ENCODE measurements at places on chromosomes 13 and 19.

- no peak for DNase-seq
Observed at GRCh38 chr13:105231579-105231978, 1303.9 kb downstream of the EFNB2 start.

GRCh38 chr19:20664901-20665781 lies 3.8 kb upstream of the ZNF626 start:
- DNase-seq: no peak

DNA sequence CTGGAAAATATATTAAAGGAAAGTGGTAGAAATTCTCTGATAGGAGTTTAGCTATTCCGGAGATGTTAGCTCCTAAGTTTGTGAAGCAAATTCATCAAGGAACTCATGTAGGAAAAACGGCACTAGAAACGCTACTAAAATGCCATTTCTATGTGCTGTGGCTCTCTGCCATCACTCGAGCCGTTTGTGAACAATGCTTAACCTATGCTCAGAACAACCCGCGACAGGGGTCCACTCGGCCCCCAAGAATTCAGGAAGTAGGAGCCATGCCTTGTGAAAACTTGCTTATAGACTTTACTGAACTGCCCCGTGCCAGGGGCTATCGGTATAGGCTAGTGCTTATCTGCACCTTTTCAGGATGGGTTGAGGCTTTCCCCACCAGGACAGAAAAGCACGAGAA lies 14.2 kb upstream of the SLC15A1 start:
- no peak for DNase-seq

DNA sequence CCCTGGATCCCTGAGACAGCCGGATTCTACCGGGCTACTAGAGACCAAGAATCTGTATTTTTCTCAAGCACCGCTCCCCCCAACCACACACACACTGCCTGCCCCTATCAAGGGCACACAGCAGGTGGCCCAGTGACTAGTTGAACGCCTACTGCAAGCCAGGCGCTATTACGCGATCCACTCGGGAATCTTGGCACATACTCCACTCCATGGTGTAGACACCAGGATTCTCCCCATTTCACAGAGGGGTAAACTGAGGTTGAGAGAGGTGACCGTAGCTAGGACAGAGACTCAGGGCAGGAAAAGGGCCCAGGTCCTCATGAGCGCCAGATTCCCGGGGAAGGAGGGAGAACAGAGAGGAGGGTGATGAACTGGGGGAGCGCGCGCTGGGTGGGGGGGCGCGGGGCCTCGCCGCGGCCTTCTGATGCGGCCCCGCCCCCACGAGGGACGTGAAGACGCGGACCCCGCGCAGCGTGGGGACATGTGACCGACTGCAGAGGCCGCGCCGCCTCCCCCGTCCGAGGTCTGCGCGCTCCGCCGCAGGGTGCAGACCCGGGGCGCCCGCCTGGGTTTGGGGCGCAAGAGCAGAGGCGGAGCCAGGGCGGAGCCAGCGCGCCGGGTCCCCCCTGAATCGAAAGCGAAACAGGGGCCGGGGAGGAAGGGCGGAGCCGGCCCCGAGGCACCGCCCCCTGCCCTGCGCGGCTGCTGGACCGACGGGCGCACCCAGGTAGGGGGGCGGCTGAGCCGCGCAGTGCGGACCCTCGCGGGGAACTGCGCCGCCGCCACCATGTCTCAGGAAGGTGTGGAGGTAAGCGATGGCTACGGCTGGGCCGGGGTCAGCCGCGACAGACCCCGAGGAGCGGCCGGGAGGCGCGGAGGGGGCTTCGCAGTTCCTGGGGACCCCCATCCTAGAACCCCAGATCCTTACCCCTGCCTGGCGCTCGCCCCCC lies at the start of gene SHFL:
Gene SHFL (plus strand): TSS at position 677 of the 950 bp plus-strand sequence. CDS start 111 bp downstream, at position 788.
- DNase-seq: peak; percentile 73

- peak; percentile 32 for DNase-seq
Observed at GRCh38 chr13:48492470-48493065, 40.3 kb downstream of the RCBTB2 start.

- no peak for DNase-seq
Observed at GRCh38 chr13:31923134-31923763, 108.3 kb upstream of the FRY start.

DNA sequence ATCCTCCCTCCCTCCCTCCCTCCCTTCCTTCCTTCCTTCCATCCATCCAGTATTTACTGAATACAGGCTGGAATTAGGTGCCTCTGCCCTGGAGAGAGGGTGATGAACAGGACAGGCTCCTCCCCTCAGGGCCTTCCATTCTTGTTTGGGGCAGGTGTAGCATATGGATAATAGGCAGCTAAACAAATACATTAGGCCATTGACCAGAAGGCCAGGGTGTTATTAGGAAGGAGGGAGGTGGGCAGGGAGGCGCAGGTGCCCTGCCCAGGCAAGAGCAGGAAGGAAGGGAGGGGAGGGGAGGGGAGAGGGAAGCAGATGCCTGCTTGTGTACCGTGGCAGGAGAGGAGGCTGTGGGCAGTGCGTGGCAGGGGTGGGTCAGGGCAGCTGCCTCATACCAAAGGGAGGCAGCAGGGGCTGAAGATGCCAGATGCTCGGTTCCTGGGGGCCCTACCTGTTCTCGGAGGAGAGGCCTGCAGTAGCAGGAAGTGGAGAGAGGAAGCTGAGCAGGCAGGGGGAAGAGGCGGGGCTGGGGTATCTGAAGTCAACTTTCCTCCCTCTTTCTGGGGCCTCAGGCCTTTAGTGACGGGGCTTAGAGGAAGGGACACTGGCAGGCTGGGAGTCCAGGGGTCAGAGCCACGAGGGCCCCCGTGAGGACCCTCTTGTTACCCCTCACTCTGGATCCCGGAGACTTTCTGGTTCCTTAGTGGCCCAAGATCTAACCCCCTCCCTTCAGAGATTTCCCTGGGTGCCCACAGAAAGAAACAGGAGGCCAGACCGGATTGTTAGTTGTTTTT lies at the start of gene RINL:
Gene RINL (minus strand): TSS at position 495 of the 794 bp plus-strand sequence. CDS start 1,533 bp downstream, outside the sequence.
- peak; percentile 42 for DNase-seq

DNA sequence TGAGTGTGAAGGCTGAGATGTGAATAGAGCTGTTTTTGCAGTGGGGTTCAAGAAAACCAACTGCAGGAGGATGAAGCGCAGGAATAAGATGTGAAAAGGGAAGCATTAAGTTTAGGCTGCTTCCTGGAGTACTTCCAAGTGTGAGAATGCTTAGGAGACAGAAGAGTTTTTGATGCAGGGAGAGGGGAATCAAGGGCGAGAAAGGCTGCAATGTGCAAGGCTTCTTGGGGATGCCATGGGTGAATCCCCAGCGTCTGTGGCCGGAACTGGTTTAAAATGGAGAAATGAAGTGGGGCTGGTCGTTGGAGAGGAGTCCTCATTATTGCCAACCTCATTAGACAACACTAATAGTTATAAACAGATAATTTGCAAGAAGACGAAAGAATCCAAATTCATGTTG lies 764.9 kb downstream of the LIG4 start:
- DNase-seq: no peak

DNA sequence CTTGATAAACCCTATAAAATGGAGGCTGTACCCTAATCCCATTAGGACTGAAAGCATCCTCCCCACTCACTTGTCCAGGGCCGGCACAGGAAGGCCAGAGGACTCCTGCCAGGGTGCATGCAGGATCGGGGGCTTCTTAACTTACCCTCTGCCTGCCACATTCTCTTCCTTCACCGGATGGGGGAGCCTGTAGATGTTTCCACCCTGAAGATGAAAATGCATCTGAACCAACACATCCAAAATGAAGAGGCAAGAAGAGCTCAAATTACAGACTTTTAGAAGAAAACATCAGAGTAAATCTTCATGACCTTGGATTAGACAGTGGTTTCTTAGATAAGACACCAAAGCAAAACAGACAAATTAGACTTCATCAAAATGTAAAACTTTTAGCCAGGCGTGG lies 25.9 kb upstream of the NAPA start:
- DNase-seq: no peak

DNA sequence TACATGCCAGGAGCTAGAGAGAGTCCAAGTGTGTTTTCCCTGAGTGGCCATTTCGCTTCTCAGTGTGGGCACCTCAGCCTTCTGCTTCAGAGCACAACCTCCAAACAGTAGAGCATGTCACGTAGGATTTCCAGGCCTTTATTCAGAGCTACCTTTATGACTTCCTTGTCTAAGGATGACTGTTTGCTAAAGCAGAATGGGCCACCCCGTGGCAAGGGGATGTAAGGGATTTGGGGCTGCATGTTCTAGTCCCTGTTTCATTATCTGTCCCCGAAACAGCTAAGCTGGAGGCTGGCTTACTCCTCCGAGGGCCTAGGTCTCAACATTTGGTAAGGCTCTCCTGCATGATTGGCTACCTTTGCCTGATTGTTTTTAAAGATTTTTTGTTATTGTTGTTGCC lies 6.0 kb downstream of the RNASEH2B start:
- DNase-seq: no peak

DNA sequence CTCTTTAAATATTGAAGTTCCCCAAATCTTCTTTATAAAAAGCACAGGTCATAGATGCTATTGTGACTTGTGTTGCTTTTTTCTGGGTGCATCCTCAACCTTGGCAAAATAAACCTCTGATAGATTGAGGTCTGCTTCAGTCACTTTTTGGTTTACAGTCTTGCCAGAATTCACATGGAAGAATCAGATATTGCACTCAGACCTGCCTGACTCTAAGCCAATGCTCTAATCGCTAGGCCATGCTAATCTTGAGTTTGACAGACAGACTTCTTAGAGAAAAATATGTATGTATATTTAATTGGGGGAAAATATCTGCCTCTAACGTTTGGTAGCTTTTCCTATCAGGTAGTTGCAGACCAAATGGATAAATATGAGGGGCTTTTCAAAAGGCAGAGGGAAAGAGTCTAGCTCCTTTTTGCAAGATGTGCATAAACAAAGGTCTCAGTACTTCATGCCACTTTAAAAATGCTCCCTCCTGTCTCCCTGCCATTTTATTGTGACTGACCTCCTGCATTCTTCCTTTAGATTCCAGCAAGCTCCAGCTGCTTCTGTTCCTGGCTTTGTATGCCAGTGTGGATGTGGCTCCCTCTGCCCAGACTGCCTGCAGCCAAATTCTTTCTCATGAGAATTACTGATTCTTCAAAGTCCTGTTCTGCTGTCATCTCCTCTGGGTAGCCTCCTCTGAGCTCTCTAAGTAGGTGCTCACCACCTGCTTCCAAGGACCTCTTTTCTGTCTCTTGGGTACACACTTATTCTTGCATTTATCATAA lies 42.4 kb upstream of the RFC3 start:
- no peak for DNase-seq

- no peak for DNase-seq
Observed at GRCh38 chr13:22703601-22704209, 477.1 kb upstream of the SGCG start.

GRCh38 chr13:108643646-108644353 lies 14.4 kb downstream of the MYO16 start:
- no peak for DNase-seq

DNA sequence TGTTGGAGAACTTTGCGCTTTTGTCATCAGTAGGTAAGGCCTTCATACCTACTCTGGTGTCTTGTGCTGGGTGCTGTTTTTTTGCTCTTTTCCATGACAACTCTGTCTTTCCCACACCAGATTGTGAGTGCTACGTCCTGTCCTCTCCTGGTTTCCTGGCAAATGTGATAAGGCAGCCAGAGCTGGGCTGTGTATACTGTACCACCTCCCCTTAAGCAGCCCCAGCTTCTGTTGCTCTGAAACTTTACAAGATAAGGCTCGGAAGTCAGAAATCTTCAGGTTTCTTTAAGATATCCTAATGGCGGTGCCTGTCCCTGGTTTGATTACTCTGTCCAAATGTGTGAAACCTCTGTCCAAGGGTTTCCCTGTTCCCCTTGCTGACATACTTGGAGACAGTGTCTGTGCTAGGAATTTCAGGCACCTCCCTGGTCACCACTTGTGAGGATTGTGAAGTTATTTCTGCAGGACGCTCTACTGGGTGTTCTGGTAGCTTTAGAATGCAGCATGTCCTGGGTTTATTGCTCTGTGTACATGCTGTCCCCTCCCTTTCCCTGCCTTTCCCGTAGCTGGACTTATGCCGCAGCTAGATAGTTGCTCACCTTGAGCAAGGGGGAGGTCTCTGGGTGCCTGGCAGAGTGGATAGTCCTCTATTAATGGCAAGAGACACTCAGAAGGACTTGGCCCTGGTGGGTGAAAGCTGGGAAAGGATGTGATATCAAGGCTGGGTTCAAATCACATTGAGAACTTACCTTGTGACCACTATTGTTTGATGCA lies 7.0 kb downstream of the ZNF749 start:
- DNase-seq: no peak
